ENCODE measurements at places on chromosomes 1 and 21. TPM values are rescaled to one million over a fixed set of nuclear protein-coding genes. Genes with fewer than 3 reads are reported as not detected.

Gene IRF2BP2
- 147 TPM for total RNA-seq

DNA sequence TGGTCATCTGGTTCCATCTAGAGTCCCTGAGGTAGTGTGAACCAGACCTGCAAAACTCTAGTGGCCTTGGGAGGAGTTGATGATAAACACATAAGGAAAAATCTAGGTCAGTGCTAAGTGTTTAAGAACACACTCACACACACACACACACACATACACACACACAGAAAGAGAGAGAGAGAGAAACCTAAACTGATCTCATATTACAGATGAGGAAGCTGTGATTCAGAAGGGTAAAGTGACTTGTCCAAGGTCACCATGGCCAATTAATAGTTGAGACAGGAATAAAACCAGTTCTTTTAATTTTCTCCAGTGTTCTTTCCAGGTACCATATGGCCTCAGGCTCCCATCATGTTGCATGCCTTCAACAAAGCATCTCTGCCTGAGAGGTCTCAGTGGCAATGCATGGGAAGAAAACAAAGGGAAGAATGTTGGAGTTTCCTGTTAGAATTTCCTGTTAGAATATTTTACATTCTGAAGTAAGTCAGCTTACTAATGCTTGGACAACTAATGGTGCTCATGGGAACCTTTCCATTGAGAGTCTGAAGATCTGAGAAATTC is 77.3 kb upstream of the TSPAN2 start:
- peaks cover 38% of the 10 kb centered on the region for H3K27me3 ChIP-seq
- H3K4me1 ChIP-seq = peaks cover 9% of the 10 kb centered on the region
- H3K36me3 ChIP-seq = no peaks in the 10 kb centered on the region
- no peak overlapping the region for H3K4me3 ChIP-seq

Gene MRPS15
- total RNA-seq = 115 TPM

DNA sequence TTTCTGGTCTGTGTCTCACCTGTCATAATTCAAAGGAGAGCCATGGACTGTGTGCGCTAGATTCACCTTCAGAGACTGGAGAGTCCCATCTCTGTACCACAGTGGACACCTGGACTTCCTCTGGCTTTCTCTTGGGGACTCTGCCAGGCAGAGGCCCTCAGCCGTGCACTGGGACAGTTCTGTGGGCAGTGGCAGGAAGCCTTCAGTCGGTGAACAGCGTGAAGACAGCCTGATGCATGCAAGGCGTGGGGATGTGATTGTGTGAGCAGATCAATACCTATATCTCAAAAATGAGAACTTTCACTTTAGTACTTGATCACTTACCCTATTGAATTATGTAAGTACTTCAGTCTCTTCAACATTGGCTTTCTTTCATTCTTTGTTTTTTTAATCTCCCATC is 245.3 kb downstream of the DISC1 start:
- H3K27me3 ChIP-seq = no peaks in the 10 kb centered on the region
- peaks cover 20% of the 10 kb centered on the region for H3K4me1 ChIP-seq
- no peak overlapping the region for H3K27ac ChIP-seq
- H3K36me3 ChIP-seq = peaks cover 11% of the 10 kb centered on the region

- DNase-seq = peak; percentile 27
- H3K36me3 ChIP-seq = peaks cover 23% of the 10 kb centered on the region
- H3K27ac ChIP-seq = no peak overlapping the region
- no peak overlapping the region for H3K4me3 ChIP-seq
- peaks cover 79% of the 10 kb centered on the region for H3K4me1 ChIP-seq
Observed at GRCh38 chr1:64933296-64934070, 32.9 kb downstream of the JAK1 start.

Gene MAP1LC3C
- not detected for total RNA-seq

DNA sequence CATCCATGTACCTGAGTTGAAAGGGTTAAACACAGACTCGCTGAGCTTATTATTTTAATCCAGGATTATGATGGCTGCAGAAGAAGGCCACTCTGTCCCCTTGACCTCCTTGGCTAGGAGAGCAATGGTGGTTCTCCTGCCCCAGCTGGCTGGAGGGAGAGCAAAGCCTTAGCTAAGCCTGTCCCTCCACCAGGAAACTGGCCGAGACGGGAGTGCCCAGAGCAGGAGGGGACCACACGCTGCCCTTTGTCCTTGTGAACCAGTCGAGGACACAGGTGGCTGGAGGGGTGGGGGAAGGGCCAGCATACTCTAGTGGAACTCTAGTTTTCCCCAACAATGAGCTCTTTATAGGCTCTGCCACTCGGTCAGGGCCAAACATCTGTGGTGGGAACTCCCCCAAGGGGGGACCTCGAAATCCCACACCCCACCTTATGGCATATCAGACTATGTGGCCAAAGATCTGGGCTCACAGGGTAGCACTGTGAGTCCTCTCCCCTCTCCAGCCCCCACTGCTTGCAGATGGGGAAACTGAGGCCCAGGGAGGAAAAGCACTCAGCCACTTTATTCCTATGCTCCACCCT is 12.9 kb downstream of the KIAA1614 start:
- H3K27me3 ChIP-seq = no peaks in the 10 kb centered on the region
- H3K36me3 ChIP-seq = no peaks in the 10 kb centered on the region
- H3K4me3 ChIP-seq = no peak overlapping the region
- no peak for DNase-seq
- no peak overlapping the region for H3K27ac ChIP-seq

DNA sequence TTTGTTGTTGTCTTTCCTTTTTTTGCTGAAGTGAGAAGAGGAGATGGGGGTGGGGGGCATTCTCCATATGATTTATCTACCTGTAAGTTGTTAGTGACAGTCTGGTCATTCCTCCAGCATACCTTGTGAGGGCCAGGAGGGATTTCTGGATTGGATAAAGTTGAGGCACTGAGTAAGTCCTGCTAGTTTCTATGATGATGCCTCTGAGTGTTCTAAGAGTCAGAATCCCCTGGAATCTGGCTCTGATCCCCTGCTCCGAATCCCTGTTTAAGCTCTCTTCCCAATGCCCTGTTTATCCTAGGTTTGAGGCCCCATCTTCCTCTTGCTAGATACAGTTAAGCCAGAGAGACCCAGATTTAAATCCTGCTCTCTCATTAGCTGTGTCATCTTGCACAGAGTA is 83.2 kb upstream of the HOOK1 start:
- no peak overlapping the region for H3K27ac ChIP-seq
- H3K4me1 ChIP-seq = peaks cover 11% of the 10 kb centered on the region
- H3K27me3 ChIP-seq = no peaks in the 10 kb centered on the region
- no peak overlapping the region for H3K4me3 ChIP-seq
- H3K36me3 ChIP-seq = peaks cover 13% of the 10 kb centered on the region
- DNase-seq = no peak

- no peaks in the 10 kb centered on the region for H3K36me3 ChIP-seq
- DNase-seq = no peak
- no peak overlapping the region for H3K4me3 ChIP-seq
Observed at GRCh38 chr1:119659628-119660027, 11.6 kb upstream of the ZNF697 start.

Gene NBPF4
- not detected for total RNA-seq

DNA sequence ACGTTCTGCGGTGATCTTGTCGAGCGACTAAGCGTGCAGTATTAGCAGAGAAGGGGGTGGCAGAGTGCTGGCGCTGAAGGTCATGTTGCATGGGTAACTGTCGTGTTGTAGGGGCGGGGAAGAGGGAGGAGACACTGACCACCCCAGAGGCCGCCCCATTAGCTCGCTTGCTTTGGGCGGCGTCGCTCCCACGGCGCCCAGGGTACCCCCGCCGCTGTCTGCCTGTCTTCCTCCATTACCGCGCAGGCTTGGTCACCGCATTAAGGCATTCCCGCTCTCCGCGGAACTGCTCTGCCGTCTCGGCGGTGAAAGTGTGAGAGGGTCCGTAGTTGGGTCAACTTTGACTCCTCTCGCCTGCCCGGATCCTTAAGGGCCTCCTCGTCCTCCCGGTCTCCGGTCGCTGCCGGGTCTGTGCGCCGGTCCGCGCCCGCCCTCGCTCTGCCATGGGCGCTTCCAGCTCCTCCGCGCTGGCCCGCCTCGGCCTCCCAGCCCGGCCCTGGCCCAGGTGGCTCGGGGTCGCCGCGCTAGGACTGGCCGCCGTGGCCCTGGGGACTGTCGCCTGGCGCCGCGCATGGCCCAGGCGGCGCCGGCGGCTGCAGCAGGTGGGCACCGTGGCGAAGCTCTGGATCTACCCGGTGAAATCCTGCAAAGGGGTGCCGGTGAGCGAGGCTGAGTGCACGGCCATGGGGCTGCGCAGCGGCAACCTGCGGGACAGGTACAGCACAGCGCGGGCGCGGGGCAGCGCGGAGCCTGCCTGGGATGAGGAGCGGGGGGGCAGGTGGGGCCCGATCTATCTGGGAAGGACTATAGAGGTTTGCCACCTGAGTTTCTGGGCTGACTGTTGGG is at the start of gene MTARC2:
Gene MTARC2, plus strand, starts transcription at position 234 of the 846 bp plus-strand sequence. Its CDS starts 210 bp downstream, at position 444.
- no peak within 1 kb of the TSS for H3K27ac ChIP-seq
- no peaks in the 10 kb centered on the region for H3K36me3 ChIP-seq
- DNase-seq = peak; percentile 14

DNA sequence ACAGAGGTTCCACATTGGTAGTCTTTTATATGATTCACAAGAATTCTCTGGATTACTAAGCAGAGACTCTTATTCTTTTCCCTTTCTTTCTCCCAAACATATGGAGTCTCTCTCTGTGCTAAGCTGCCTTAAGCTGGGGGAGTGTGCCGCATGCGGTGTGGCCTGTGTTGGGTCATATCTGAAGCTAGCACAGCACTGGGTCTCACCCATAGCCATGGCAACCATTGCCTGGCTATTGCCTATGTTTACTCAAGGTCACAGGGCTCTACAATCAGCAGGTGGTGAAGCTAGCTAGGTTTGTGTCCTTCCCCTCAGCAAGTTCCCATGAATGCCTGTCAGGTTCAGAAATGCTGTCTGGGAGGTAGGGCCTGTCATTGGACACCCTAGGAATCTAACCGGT is 73.6 kb upstream of the ZRANB2 start:
- no peaks in the 10 kb centered on the region for H3K27me3 ChIP-seq
- no peak overlapping the region for H3K27ac ChIP-seq
- no peak for DNase-seq
- H3K4me3 ChIP-seq = no peak overlapping the region
